Activated naive CD8-positive, alpha-beta T cell treated with anti-CD3 and anti-CD28 coated beads for 36 hours (primary cell): ENCODE measurements at places on chromosomes 16 and 17. TPM values are rescaled to one million over a fixed set of nuclear protein-coding genes. Genes with fewer than 3 reads are reported as not detected.

Gene XYLT1
- total RNA-seq: 4.1 TPM

Gene RAB26
- 0.26 TPM for total RNA-seq

Gene JPH3
- 0.10 TPM for total RNA-seq

Gene MYH1
- not detected for total RNA-seq

Gene QRICH2
- total RNA-seq: 1.6 TPM

Gene SCRN2
- total RNA-seq: 15.3 TPM
